ENCODE measurements at places on chromosomes 7 and 10. TPM values are rescaled to one million over a fixed set of nuclear protein-coding genes. Genes with fewer than 3 reads are reported as not detected.

GRCh38 chr10:44339218-44339617 is 45.7 kb downstream of the CXCL12 start:
- no peak for DNase-seq

- DNase-seq, result no peak
Observed at GRCh38 chr7:101942603-101943210, 125.3 kb downstream of the CUX1 start.

GRCh38 chr10:19840776-19841175 is 24.5 kb downstream of the PLXDC2 start:
- no peak for DNase-seq

- DNase-seq, result no peak
Observed at GRCh38 chr7:70631718-70632117, 500.2 kb upstream of the GALNT17 start.

GRCh38 chr10:43599333-43599732 is 6.9 kb upstream of the ZNF485 start:
- no peak for DNase-seq

ACSM6 gene
- not detected for total RNA-seq

FFAR4 gene
- total RNA-seq, result 2.3 TPM
